ENCODE measurements at places on chromosomes 11 and 22.

GRCh38 chr11:47616726-47617416 is 22.7 kb upstream of the C1QTNF4 start:
- no peak for DNase-seq

- DNase-seq: no peak
Observed at GRCh38 chr11:57646194-57646798, 3.4 kb downstream of the YPEL4 start.

- no peak for DNase-seq
Observed at GRCh38 chr11:28877340-28877739, 769.2 kb downstream of the METTL15 start.

GRCh38 chr11:31870609-31871309 is 59.6 kb upstream of the PAX6 start:
- DNase-seq: no peak

DNA sequence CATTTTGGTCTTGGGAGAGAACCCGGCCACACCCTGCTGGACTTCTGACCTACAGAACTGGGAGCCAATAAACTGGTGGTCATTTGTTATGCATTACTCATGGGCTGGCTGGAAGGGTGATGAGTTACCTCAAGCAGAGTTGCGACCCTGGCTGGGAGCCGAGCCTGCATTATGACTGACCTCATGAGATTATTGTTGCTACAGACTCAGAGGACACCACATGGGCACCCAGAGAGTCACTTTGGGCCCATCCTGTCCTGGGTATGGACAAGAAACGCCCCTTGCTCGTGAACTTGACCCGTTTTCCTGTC is 531.7 kb downstream of the TBC1D22A start:
- no peak for DNase-seq

DNA sequence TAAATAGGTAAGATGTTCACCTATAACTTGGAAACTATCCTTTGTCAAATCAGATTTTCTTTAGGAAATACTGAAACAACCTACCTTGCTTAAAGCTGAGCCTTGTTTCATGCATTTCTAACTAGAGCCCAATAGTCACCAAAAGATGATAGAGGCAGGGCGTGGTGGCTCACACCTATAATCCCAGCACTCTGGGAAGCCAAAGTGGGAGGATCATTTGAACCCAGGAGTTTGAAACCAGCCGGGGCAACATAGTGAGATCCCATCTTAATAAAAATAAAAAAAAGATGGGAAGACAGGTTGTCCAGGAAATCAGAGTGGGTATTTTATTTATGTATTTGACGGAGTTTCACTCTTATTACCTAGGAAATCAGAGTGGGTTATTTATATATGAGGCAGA is 38.3 kb downstream of the DDX6 start:
- DNase-seq: no peak

- no peak for DNase-seq
Observed at GRCh38 chr11:62139526-62140303, 15.9 kb downstream of the INCENP start.

GRCh38 chr11:8839306-8839956 is 71.6 kb upstream of the AKIP1 start:
- DNase-seq: no peak

- DNase-seq: no peak
Observed at GRCh38 chr11:1673446-1674172, 23.4 kb upstream of the KRTAP5-6 start.

GRCh38 chr11:45809456-45810395 is 4.8 kb downstream of the SLC35C1 start:
- no peak for DNase-seq

DNA sequence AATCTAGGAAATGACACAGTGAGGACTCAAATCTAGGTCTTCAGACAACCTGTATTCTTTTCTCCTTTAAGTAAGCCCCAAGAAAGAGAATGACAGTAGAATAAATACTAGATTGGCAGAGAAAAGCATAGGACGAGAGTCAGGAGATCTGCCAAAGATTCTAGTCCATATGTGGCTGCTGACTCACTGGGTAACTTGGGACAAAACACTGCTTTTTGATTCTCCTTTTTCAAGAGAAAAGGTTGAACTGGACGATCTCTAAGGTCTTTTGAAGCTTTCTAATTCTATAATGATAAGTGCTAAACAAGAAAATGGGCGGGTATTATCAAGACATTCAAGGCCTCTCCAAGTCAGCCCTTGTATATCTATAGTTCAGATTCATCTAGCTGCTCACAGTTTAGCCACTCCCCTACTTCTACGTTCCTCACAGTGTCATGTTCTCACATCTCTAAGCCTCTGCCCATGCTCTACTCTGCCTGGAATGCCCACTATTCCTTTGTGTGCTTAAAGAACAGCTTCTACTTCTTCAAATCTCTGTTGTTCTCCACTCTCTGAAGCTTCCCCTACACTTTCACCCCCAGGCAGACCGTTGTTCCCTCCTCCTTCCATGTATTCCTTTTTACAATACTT is 53.0 kb downstream of the RELT start:
- no peak for DNase-seq

DNA sequence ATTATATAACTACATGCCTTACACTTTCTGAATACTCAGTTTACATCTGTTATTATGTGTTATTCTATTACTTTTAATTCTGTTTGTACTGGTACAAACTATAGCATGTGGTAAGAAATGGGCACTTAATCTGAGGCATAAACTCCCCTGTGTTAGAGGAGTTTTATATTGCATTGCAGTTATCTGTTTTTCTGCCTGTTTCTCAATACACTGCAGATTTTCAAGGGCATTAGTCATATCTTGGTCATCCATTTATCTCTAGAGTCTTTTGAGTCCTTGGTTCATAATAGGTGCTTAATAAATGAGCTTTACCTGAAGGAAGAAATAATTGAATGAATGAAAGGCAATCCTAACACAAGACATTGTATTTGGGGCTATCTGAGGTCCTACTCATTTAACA is 182.9 kb upstream of the CTSC start:
- no peak for DNase-seq

DNA sequence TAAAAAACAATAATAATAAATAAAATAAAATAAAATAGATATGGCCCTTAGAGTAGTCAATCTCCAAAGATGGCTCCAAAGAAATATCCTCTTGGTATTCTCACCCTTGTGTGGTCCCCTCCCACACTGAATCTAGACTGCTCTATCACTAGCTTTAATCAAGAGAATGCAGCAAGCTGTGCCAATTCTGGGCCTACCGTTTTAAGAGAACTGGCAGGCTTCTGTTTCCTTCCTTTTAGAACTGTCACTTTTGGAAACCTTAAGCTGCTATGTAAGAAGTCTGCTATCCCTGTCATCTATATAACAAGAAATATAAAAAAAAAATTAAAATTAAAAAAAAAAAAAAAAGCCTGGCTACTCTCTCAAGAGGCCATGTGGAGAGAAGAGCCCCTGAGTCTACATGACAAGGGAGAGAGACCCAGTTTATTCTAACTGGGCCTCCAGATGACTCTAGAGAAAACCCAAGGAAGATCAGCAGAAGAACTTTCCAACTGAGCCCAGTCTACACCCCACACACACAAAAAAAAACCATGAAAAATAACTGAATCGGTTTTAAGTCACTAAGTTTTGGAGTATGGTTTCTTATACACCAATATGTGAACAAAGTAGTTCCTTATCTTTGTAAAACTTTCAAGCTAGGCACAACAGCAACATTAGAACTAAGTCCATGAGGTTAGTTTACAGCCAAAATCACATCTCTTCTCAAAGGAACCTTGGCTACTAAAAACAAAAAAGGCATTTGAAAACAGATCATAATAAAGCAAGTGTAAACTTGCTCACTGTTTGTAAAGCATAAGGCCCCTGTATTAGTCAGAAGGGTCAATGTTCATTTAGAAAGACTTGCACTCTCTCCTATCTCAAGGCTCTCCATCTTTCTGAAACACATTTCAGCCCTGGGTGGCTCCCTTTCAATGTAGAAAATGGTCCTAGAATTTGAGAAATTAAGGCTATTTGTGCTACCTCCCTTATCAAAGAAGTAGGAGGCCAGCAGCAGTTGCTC is 67.3 kb downstream of the AMBRA1 start:
- DNase-seq: no peak

DNA sequence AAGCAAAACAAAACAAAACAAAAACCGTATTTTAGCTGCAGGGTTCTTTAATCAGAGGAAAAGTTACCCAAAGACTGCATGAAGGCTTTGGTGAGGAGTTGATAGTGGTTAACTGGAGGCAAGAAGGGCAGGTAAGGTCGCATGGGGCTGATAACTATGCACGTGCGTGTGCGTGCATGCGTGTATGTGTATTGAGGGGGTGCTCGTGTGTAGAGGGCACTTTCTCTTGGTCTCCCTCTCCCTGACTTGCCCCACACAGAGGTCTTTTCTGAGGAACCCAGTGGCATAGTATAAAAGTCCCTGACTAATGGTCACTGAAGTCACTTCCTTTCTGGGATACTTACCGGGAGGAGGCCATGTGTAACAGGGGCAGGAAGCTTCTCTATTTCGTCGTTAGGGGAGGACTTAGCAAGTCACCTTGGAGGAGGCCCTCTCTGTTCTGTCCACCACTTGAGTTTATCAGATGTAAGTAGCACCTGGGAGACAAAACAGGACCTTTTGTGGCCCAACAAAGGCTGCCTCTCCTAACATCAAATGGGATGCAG is 20.1 kb upstream of the FCHSD2 start:
- DNase-seq: no peak

- DNase-seq: no peak
Observed at GRCh38 chr11:94884376-94884775, 89.0 kb downstream of the CWC15 start.

GRCh38 chr11:59776210-59777066 is 21.3 kb downstream of the STX3 start:
- DNase-seq: no peak

- DNase-seq: no peak
Observed at GRCh38 chr11:34953955-34954354, 37.5 kb downstream of the PDHX start.

DNA sequence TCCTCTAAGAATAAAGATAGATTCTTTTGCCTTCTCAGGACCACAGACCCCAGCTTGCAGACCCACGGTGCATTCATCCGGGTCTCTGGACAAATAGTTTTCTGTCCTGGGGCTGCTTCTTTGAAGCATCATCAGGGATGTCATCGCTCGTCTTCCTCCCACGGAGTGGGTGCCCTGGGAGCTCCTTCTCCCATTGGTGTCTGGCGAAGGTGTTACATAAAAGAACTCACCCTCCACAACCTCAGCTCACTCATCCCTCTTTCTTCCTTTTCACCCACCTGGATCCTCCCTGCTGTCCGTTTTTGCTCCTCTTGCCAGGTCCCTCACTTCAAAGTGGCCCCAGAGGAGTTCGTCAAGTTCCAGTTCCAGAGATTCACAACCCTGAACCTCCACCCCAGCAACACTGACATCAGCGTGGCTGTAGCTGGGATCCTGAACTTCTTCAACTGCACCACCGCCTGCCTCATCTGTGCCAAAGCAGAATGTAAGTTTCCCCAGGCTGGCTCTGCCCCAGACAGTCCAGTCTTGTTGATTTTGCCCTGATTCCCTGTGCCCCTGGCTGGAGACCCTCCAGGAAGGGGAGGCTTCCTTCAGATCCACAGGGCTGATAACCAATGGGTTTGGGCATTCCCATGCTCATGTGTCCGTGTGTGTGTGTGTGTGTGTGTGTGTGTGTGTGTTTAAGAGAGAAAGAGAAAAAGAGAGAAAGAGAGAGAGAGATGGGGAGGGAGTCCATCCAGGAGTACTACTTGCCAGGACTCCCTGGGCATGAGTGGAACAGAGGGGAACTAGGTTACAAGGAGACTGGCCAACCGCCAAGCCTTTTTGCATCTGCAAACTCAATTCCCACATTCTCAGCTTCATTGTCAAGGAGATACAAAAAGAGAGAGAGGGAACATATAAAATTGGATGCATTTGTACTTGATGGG is 204.2 kb upstream of the TBCEL start:
- no peak for DNase-seq

Measured in esophagus squamous epithelium (tissue), 5 donors.